Activated gamma-delta T cell treated with Interleukin-2 at 50 U/mL for 16 hours (primary cell): ENCODE measurements at places on chromosomes 12 and 14.
A peak's percentile ranks its signal among the peaks of the same experiment; 100 is the strongest.

DNA sequence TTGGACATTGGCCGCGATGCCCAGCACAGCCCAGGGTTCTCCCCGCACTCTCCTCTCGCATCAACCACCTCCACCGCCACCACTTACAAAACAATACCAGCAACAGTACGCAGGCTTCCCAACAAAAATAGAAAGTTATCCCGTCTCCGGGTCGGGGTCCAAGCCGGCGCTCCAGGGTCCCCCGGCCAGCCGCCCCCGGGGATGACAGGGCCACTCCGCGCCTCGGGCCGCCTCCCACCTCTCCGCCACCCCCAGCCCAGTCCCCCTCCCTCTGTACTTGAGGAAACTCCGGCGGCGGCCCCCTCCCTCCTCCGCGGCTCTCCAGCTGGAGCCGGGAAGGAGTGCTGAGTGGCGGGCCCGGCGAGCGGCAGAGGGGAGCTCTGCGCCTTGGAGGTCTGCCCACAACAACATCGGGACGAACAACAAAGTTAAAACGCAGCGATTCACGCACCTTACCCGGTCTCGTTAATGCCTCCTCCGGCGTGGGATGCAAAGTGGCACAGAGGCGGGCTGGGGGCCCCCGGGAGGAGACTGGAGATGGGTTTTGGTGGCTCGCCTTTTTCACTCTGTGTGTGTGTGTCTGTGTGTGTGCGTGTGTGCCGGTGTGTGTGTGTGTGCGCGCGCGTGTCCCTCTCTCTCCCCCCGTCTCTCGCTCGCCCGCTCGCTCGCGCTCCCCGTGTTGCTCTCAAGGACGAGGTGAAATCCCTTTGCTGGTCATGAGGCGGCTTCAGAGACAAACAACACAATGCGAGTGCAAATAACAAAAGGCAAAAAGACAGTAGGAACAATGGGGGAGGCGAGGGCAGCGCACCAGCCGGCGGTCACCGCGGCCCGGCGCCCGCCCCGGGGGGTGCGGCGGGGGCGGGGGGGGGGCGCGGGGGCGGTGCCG lies 386.8 kb downstream of the BCAT1 start:
- DNase-seq = peak; percentile 15

- no peak for DNase-seq
Observed at GRCh38 chr14:101112351-101113107, 209.0 kb upstream of the RTL1 start.

- no peak for DNase-seq
Observed at GRCh38 chr14:61380984-61381383, 59.6 kb downstream of the PRKCH start.

- DNase-seq = no peak
Observed at GRCh38 chr12:92062539-92063493, 82.8 kb downstream of the BTG1 start.

- DNase-seq = no peak
Observed at GRCh38 chr14:99534333-99534732, 53.1 kb downstream of the CCNK start.

DNA sequence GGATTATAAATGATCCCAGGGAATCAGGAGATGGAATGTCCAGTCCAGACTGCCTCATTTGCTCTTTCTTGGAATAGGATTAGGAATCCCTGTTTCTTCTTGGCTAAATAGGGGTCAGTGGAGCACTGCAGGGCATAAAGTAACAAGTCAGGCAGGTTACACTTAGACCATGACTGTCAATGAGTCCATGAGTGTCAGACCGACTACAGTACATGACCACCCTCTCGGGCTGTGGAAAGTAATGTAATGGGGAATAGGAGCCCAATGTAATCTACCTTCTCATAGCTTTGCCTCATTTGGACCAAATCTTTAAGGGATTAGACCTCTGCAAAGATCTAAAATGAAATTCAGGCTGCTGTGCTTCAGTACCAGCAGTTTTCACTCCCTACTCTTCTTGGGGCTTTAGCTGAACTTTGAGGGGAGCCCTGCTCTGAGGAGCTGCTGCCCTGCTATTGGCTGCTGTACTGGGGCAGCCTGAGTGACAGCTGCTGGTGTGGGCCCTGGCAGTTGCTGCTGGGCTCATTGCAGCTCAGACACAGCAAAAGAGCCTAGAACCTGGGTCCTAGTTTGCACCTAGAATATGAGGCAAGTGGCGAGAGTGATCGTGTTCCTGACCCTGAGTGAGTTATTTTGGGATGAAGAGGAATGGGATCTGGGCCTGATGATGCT lies 62.2 kb upstream of the OR4E1 start:
- DNase-seq = no peak

GRCh38 chr12:28870839-28871440 lies 278.1 kb upstream of the FAR2 start:
- no peak for DNase-seq
